Omental fat pad (tissue), 4 donors: ENCODE measurements at places on chromosomes 11 and 22.

DNA sequence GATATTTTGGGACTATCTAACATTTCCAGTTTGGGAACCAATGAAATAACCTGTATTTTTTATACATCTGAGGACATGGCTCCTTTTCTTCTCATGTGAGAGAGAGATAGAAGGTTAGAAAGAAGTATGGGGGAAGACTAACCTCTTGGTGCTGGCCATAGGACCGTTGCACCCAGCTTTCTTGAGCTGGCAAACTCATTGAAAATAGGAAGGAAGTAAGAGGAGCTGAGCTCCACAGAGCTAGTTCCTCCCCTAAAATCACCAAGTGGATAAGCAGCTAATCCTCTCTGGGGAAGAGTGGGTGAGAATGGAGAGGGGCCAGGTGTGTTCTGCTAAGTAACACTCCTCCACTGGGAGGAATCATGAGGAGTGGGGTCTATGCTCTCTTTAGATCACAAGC lies 387.4 kb upstream of the CADM1 start:
- no peak for DNase-seq

DNA sequence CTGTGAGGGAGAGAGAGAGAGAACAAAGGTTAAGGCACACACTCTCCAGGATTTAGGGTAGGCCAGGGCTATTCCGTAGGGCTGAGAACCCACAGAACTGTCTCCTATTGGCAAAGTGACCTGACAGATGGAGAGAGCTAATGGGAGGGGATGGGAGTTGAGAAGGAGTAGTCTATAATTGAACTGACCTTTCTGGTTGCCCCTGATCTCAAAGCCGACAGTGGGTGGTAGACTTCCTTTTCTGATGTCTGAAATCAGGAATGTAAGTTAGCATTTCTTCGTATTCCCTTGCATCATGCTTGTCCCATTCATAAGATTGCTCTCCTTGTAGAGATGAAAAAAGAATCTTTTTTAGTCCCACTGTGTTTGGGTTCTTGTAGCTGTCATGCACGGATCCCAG lies 210.1 kb downstream of the NTM start:
- no peak for DNase-seq

- DNase-seq: no peak
Observed at GRCh38 chr11:66015936-66016792, 4.4 kb downstream of the CST6 start.

DNA sequence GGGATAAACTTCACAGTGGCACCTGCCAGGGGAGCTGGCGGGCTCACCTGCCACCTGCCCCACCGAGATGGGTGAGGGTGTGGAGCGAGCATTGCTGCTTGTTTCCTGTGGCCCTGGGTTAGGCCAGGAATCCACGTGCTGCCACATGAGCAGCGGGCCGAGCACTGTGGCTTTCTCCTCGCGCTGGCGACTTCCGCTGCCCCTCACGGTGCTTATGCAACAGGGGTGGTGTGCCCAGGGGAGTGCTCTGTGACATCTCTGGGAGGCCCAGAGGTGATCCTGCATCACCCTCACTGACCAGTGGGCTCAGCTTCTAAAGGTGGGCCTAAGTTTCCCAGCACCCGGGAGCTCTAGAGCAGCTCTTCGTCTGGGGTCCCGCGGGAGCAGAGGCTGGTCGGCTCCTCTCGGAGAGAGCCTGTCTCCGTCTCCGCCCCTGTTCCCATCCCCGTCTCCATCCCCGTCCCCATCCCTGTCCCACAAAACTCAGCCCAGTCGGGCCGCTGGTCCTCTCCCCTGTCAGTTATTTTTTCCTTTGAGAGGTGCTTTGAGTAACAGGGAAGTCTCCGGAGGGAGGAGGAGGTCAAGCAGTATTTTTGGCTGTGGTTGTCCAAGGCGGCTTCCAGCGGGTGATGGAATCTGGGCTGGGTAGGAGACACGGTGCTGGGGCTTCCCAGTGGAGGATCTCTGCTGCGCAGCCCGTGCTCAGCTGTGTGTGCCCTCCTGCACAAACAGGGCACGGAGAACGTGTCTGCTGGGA lies 42.5 kb downstream of the AP2A2 start:
- no peak for DNase-seq

DNA sequence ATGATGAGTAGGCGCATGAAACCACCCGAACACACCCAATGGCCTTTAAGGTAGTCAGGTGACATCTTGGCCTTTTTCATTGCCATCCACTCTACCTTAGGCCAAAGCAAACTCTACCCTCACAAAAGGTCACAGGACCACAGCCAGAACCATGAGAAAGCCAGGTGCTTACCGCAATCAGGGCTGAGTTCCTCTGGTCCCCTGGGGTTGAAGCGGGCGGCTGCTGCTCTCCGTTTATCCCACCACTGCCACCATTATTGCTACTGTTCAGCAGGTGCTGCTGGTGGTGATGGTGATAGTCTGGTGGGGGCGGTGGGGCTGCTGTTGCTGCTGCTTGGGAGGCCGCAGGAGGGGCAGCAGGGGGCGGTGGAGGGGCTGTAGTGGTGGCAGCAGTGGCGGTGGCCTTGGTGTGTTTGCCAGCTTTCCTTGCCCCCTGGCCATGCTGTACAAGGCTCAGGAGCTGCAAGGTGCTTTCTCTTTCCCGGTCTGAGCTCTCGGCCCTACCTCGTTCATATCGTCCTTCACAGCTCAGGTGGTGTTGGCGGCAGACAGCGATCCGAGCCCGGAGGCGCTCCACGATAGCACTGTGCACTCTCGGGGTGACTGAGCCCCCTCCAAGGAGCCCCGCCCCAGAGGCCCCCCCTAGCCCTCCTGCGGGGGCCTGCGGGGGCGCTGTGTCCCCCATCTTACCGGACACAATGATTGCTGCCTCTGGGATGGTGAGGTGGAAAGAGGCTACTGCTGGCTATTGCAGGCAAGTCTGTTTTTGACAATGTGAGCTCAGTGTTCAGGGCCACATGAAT lies 1.6 kb downstream of the MAML2 start:
- DNase-seq: no peak

GRCh38 chr11:33262011-33262645 lies 4.9 kb downstream of the HIPK3 start:
- DNase-seq: no peak

DNA sequence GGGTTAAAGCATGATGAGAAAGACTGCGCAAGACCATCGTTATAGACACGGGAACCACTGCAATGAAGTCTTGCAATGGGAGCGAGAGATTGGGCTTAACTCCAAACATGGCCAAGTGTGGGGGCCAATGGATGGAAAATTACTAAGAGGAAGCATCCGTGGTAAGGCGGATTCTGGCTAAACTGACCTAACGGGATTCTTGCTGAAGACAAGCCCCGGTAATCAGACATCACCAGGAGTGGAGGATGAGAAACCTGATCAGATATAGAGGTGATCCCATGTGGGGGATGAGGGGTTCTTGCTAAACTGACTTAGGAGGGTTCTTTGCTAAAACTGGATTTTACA lies 5.8 kb upstream of the SYNGR1 start:
- no peak for DNase-seq

DNA sequence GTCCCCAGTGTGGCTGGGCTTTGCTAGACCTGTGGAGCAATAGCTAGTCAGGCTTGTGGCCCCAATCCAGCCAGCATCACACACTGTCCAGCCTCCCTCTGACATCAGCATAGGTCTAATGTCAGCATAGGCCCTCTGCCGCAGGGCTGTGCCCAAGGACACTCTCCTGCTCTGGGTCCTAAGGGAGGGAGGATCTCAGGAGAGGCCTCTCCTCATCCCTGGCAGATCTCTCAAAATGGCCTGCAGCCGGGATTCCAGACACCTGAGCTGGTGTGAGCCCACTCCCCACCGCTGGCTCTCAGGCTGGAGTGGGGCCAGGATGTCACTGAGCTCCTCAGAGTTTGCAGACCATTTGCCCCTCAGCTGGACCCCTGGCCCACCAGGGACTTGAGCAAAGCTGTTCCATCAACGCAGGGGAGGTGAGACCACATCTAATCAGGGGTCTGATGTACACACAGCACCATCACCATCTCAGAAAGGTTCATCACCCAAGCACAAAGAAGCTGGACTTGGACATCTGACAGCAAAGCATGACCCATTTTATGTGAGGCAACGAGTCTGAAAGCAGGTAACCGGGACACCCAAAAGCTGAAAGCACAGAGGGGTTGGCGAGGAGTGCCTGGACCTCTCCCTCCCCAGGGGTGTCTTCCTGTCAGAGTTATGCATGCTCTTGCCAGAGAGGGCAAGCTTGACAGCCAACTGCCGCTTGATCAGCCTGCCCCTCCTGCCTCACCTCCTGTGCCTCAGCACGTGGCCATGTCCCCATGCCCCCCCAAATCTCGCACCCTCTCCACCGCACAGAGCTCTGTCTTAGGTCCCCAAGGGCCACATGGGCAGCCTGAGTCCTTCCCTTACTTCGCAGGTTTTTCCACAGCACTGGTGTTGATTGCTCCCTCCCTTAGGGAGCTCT lies 69.7 kb upstream of the SEPTIN5 start:
- no peak for DNase-seq

DNA sequence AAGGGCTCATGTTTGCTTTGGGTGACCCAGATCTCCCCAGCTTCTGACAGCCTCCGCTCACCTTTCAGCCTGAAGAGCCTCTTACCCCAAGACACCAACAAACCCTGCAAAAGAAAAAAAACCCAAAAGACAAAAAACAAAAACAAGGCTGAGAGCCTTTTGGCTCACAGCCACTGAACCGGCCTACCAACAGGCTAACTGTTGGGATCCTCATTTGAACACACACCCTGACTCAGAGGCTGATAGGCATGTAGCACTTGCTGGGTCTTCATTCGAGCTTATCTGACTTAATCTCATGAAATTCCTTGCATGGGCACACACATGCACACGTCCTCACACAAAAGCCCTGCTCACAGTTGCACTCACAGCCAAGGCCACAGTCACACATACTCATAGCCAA lies 22.9 kb upstream of the TSKU start:
- DNase-seq: no peak

- no peak for DNase-seq
Observed at GRCh38 chr22:25120093-25120561, 79.5 kb upstream of the CRYBB3 start.

- DNase-seq: no peak
Observed at GRCh38 chr22:27676545-27677213, 124.9 kb downstream of the MN1 start.

GRCh38 chr11:132943357-132943705 lies 589.0 kb downstream of the OPCML start:
- no peak for DNase-seq

DNA sequence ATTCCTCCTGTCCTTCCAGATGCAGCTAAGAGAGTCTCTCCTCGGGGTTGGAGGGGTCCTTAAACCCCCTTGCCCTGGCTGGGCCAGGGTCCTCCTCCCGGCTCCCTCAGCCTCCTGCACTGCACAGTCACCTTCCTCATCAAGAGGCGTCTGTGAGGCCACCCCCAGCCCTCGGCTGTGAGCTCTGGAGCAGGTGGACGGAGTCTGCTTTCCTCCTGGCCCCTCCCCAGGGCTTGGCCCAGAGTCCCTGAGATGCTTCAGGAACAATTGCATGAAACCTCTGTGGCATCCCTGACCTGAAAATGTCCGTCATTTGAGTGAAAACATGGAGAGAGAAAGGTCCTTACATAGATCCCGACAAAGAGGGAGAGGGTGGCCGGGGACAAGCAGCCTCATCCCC lies 6.7 kb upstream of the FGF3 start:
- no peak for DNase-seq

- DNase-seq: no peak
Observed at GRCh38 chr11:103433386-103434072, 324.3 kb downstream of the DYNC2H1 start.

DNA sequence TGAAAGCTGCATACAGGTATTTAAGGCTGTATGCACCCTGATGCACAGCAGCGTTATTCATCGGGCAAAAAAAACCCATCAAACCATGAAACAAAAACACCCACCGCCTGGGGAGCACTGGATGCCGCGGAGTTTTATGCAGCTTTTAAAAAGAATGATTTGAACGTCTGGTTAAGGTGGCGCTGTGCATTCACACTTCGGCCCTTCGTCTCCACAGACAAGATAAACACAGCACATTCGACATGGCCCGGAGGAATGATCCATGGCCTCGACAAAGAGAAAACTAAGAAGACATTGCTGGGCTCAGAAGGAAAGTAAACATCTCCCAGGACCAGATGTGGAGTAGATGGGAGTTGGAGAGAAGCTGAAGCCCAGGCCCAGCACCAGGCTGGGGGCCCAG lies 40.8 kb upstream of the GAL start:
- DNase-seq: no peak

GRCh38 chr11:95734009-95734572 lies 55.5 kb downstream of the FAM76B start:
- no peak for DNase-seq

GRCh38 chr11:126489836-126490660 lies 134.6 kb downstream of the ST3GAL4 start:
- DNase-seq: no peak

GRCh38 chr22:34878171-34878570 lies 187.8 kb upstream of the ISX start:
- DNase-seq: no peak

- DNase-seq: peak; percentile 16
Observed at GRCh38 chr11:69839516-69839915, 20.3 kb upstream of the FGF3 start.

DNA sequence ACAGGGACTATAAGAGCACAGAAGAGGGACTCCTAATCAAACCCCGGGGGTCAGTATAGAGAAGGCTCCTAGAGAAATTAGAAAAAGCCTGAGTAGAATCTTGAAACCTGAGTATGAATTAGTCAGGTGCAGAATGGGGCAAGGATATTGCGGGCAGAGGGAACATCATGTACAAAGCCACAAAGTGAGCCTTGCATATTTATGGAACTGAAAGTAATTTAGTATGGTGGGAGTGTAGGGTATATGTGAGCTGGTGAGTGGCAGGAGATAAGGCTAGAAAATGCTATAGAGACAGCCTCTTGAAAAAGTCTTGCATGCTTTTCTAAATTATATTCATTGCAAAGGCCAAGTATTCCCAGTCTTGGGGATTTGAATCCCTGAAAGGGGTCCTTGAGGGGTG lies 93.7 kb downstream of the STIM1 start:
- DNase-seq: no peak

DNA sequence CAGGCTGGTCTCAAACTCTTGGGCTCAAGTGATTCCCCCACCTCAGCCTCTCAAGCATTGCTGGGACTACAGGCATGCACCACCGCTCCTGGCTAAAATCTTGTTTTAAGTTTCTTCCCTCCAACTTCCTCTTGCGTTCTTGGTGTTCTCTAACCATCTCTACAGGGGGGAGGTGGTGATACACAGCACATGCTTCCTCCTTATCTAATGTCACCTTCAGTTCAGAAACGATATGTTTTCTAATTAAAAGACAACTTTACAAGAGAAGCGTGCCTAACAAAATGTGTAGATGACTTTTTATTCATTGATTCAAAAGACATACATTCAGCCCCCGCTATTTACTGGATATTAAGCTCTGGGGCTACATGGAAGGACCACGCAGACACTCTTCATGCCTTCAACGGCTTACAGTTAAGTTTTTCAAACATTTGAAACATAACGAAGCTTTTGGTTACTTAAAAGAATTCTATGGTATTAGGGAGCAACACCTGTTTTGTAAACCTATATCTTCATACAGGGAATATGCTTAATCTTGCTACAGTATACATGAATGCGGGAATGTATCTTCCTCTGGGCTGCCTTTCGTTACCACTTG lies 933 bp upstream of the DLAT start:
- DNase-seq: no peak

- DNase-seq: no peak
Observed at GRCh38 chr11:1157645-1158591, at the start of gene MUC5AC. Gene MUC5AC (plus strand): TSS chr11:1157953. CDS start chr11:1158000, 47 bp downstream.

- no peak for DNase-seq
Observed at GRCh38 chr11:83317757-83318690, 31.9 kb upstream of the CCDC90B start.

- DNase-seq: no peak
Observed at GRCh38 chr11:116130122-116130521, 625.9 kb upstream of the CADM1 start.
